ENCODE measurements at places on chromosomes 3 and 15.

- no peak for DNase-seq
These were observed 10.1 kb downstream of the UBP1 start for GRCh38 chr3:33430061-33430460.

GRCh38 chr15:40737048-40737447 is 18.0 kb downstream of the RMDN3 start:
- no peak for DNase-seq

DNA sequence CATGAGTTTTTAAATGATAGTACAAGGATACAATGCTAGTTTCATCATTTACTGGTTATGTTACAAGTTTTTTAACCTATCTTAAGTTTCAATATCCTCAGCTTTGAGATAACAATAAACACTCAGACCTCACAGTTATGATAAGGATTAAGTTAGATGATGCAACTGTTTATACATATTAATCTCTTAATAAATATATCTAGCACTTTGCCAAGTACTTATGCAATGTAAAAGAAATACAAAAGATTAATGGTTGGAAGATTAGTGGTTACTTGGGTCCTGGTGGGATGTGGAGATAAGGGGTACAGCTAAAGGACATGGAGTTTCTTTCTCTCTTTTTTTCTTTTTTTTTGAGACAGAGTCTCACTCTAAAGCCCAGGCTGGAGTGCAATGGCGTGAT is 12.0 kb downstream of the SPPL2A start:
- DNase-seq: no peak

- DNase-seq: peak; percentile 19
These were observed 88.5 kb upstream of the ABHD17C start for GRCh38 chr15:80606511-80607071.

- no peak for DNase-seq
These were observed 252.1 kb upstream of the ADAMTS9 start for GRCh38 chr3:64939747-64940450.

Data from osteocyte (in vitro differentiated cells).